Gastroesophageal sphincter (tissue), 4 donors: ENCODE measurements at places on chromosomes 6 and 20. TPM values are rescaled to one million over a fixed set of nuclear protein-coding genes. Genes with fewer than 3 reads are reported as not detected.

The RHAG gene
- total RNA-seq = not detected

The TBXT gene
- total RNA-seq = not detected

The AVP gene
- total RNA-seq = not detected

The RSPO3 gene
- total RNA-seq = 90.6 TPM

The SH3BGRL2 gene
- total RNA-seq = 33.8 TPM

The ENPP3 gene
- 0.35 TPM for total RNA-seq

The DEFB126 gene
- not detected for total RNA-seq

The DZANK1 gene
- total RNA-seq = 1.9 TPM

The LHFPL5 gene
- not detected for total RNA-seq

DNA sequence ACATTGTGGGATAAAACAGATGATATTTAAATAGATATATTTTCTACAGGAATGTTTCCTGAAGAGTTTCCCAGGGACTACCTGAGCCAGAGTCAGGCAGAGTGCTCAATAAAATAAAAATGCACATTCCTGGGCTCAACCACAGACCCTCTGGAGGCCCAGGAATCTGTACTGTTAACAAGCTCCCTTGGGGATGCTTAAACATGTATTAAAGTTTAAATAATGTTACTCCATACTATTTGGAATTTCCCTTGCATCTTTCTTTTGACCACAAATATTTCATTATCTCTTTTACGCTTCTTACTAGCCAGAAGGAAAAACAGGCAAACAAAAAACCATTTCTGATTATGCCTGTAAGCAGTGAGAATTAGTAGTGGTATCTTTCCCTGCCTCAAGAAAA is 42.3 kb downstream of the GPR63 start:
- no peak for ATAC-seq

DNA sequence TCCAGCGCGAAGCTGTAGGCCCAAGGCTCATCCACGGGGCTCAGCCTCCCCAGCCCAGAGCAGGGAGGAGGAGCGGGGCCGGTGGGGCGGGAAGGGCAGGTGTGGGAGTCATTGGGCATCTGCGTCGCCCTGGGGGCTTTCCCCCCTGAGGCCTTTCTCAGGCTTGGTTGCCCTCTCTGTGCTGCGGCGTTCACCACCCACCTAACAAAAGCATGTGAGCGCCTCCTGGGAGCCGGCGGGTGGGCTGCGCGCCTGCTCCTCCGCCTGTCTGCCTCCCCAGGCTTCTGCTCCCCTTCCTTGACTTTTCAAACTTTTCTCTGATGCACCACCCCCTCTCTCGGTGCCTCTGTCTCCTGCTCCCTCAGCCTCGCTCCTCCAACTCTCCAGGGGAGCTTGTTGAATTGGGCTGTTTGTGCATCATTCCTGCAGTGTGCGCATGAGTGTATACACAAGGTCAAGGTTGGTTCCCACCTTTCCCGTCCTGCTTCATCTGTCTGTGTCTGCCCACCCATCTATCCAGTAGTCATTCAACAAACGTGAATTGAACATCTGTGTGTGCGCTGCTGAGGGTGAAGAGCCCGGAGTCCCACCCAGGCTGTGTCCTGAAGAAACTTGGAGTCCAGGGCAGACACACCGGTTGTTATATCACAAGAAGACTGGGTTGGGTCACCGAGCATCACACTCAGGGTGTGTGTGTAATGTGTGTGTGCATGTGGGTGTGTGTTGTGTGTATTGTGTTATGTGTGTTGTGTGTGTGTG is 82.4 kb upstream of the NNAT start:
- ATAC-seq = no peak

DNA sequence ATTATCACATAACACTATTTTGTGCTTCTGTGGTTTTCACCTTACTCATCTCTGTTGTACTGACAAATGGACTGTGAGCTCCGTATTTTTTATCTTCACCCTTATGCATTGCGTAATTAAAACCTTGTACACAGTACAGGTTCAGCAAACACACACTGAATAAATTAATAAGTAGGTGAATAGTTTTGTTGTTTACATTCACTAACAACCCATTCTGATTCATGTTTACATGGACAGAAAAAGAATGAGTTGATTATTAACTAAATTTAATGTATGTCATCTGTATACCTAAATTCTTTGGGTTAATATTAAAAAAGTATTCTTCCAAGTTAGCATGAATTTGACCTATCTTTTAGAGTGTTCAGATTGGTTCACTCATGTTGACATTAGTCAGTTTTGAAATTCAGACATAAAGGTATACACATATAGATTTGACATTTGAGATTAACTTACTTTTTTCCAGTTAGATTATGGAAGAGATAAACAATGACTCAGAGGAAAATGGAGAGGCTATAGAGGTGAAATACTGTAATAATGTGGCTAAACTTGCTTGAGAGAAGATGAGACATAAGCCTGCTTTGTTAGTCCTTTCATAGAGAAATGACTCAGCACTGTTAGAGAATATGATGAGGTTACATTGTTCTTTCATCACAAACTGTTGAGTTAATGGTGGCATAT is 541.7 kb upstream of the FLRT3 start:
- no peak for ATAC-seq

- no peak for ATAC-seq
These were observed 73.3 kb downstream of the OTOR start for GRCh38 chr20:16821211-16822089.

DNA sequence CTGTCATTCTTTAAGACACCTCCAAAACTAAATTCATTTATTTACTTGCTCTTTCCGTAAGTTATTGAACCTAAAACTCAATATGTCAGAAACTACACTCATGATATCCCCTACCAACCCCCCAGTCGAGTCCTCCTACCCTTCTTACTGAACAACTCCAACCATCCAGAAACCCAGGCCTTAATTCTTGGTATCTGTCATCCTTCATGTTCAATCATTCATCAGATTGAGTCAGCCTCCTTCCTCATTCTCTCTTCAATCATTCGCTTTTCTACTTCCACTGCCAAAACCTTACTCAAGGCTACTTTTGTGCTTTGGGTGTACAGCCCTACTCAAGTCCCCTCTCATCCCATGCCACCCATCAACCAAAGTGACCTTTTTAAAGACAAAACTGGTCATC is 95.7 kb downstream of the SMLR1 start:
- ATAC-seq = no peak

DNA sequence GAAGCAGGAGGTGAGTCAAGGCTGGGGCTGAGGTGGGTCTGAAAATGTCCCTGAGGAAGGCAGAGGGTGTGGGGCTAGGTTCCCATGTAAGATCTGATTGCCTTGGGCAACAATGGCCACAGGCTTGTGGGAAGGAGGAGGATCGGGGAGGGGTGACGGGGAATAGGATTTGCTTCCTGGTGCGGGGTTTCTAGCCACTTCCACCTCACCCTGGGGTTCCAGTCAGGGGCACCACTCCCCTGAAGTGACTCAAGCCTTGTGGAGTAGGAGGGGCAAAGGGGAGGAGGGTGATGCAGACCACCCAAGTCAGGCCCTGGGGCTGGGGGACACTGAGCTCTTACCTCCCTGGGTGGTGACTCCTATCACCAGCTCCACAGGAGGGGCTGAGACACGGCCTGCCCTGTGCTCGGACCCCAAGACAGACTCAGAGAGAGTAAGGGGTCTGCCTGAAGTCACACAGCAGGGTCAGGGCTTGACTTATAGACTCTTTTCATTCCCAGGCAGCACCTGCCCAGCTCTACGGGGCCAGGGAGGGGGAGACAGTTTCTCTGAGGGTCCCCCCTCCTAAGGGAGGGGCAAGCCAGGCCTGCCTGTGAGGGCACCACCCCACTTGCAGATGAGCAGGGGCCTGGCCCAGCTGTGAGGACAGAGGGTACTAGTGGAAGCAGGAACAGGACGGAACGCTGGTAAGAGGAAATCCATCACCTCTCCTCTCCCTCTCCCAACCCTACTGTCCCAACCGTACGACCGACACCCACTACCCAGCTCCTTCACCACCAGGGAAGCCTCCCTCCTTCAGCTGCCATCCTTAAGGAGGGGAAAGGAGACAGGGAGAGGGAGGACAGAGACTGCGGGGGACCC is 12.4 kb upstream of the SPDEF start:
- ATAC-seq = no peak

DNA sequence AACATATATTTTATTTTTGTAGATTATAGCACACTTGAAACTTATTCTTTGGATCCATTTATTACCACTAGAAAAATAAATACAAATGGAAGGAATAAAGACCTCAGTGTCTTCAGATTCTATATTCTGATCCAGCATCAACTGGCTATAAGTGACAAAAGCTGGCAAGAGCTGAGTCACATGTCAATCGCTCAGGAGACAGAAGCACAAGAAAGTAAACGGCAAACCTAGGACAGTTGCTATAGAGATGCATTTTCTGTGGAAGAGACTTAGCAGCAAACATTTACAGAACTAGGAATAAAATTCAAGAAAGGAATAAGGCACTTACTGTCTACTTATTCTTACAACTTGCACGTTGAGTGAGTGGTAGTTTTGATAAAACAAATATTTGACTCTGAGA is 230.4 kb downstream of the CLVS2 start:
- ATAC-seq = no peak

GRCh38 chr6:53805725-53806124 is 10.9 kb downstream of the LRRC1 start:
- ATAC-seq = no peak

GRCh38 chr20:63097336-63097831 is 90.6 kb upstream of the BHLHE23 start:
- ATAC-seq = no peak

- no peak for ATAC-seq
These were observed 54.2 kb downstream of the AGPAT4 start for GRCh38 chr6:161219680-161220079.

GRCh38 chr6:149380523-149380922 is 19.5 kb upstream of the SUMO4 start:
- no peak for ATAC-seq
